Esophagus squamous epithelium (tissue), 5 donors: ENCODE measurements at places on chromosomes 3 and 15.

GRCh38 chr3:58260261-58260731, 22.7 kb downstream of the ABHD6 start:
- DNase-seq: no peak

GRCh38 chr15:25718597-25718996, 144.5 kb downstream of the ATP10A start:
- no peak for DNase-seq

DNA sequence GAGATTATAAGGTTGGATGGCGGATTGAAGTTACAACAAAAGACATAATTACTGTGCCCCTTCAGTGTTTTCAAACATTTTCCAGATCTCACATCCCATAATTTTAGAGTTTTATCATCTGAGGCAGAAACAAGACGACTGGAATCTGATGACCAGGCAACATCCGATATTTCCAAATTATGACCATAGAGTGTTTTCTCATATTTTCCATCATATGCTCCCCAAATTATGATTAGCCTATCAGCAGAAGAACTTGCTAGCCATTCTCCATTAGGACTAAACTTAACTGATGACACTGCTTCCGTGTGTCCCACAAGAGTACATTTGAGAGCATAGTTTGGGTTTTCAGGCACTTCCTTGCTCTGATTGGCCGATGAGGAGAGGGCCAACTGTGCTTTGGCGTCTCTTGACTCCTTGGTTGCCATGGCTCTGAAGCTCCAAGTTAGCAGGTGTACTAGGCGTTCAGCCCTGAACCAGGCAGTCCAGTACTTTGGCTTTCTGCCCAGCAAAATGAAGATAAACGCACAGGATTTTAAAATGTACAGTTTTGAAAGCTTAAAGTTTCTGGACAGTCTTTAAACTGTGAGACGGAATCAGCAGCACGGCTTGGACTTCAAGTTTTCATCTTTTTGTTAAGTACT, 638 bp downstream of the WDR5B start:
- DNase-seq: no peak

GRCh38 chr15:89575656-89576416, 567 bp downstream of the TICRR start:
- DNase-seq: no peak

DNA sequence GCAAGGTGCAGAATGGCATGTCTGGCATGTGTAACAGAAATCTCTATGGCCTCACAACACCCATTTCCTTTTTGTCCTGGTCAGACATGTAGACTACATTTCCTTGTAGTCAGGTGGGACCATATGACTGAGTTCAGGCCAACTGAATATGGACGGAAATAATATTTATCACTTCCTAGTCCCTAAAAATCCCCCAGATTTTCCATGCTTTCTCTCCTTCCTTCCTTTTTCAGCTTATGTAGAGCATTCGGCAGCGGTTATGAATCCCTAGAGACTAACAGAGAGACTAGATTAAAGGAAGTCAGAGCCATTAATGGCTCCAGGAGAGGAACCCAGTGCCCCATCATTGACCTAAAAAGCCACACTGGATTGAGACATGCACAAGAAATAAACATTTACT, 35.8 kb downstream of the SLC9A9 start:
- DNase-seq: no peak

DNA sequence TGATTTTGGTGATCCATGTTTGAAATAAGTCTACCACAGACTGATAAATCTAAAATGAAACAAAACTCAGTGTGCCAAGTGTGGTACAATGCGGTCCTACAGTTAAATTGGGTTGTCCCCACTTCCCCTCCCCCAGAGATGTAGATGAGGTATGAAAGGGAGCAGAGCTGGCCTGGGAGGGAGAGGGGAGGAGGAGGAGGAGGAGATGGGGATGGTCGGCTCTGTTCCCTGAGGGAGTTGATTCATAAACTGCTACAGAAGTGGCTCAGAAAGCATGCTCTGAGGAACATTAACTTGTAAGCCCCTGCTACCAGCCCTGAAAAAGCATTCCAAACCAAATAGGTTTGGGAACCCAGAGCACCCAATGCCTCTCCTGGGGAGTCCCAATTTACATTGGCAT, 28.0 kb upstream of the CHRNB4 start:
- no peak for DNase-seq

- DNase-seq: no peak
These were observed 40.1 kb upstream of the PSMD6 start for GRCh38 chr3:64063207-64063982.
